Amygdala (tissue), 56 donors: ENCODE measurements at places on chromosomes 4 and X.

GRCh38 chr4:111011458-111011857, 388.6 kb upstream of the PITX2 start:
- DNase-seq, result no peak

DNA sequence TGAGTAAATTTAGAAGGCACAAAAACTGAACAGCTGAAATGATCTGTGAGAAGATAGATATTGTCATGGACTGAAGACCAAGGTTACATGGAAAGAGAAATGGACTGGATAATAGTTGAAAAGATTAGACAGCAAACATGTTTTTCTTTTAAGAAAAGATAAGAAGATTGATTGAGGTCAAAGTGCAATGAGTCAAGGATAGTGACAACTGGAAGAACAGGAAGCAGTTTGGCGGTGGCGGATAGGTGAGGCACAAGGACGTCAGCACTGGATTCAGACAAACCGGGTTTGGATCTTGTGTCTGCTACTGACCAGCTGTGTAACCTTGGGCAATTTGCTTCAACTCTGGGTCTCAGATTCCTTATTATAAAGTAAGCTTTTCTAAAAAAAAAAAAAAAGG, 2.0 kb upstream of the HPGD start:
- no peak for DNase-seq

GRCh38 chr4:103673983-103674382, 45.8 kb downstream of the TACR3 start:
- no peak for DNase-seq

GRCh38 chrX:149631234-149632165, at the start of gene TMEM185A:
TMEM185A (minus strand) TSS chrX:149631792; CDS start chrX:149631580, 212 bp downstream.
- DNase-seq, result peak; percentile 30

DNA sequence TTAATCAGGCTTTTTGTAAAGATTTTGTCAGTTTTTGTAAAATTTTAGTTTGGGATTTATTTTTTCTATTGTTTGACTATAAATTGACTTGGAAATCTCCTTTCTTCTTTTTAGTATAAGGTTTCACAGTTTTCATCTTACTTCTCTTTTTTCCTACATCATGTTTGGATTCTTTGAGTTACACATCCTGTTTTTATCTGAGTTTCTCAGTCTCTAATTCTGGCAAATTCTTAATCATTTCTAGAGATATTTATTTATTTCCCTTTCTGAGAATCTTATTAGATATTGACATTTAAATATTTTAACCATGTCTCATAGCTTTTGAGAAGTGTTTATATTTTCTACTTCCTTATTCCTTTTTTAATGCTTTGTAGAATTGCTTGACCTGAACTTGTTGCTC, 20.7 kb downstream of the USP53 start:
- no peak for DNase-seq

- no peak for DNase-seq
Observed at GRCh38 chrX:19849464-19850080, 37.8 kb downstream of the SH3KBP1 start.

DNA sequence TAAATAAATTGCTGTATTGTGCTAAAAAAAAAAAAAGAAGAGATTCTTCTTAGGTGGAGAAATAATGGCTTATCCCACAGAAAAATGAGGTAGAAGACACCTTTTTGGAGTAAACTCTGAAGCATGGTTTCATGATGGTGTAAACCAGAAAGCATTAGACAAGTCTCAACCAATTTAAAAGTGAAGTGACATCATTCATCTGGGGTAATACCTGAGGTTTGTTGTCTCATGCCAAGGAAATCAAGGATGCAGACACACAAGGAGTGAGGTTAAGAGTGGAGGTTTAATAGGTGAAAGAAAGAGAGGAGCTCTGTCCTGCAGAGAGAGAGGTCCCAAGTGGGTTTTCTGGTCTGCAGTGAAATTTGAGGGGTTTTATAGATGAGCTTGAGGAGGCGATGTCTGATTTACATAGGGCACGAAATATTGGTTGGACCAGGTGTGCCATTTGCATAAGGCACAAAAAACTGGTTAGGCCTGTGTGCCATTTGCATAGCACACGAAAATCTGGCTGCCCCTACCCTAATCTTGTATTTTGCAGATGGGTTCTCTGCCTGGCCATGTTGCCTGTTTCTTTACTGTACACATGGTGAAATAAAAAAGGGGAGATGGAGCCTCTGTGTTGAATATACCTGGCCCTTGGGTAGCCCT, 25.0 kb upstream of the CWH43 start:
- DNase-seq, result no peak

DNA sequence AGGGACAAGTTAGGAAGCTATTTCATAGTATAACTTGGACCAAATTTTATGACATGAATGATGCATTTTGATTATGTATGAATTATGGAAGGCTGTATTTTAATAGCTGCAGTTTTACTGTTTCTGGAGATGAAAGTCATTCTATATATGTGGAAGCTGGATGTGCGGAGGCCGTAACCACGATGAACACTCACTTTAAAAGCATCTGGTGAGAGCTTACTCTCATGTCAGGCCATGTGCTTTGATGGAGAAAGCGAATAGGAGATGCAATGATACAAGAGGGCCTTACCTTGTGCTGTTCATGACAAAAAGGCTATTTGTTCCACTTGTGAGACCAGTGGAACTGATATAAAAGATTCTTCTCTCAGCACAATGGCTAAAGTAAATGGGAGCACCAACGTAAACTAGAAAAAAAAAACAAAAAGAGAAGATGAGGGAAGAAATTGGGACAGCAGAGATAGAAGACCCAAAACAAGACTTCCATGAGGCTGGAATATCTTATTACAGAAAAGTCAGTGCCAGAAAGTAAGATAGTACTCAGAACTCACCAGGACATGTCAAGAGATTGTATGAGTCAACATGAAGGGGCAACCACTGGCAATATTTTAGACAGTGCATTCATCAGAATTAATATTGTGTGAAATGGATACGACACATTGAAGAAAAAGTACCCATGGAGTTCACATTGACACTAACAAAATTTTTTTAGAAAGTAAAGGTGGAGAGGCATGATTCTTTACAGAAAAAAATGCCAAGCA, 63.3 kb upstream of the GAB1 start:
- no peak for DNase-seq

GRCh38 chr4:83334425-83335241, at the start of gene HPSE:
HPSE (minus strand) TSS chr4:83334848; CDS start chr4:83334782, 66 bp downstream.
- DNase-seq, result peak; percentile 1

DNA sequence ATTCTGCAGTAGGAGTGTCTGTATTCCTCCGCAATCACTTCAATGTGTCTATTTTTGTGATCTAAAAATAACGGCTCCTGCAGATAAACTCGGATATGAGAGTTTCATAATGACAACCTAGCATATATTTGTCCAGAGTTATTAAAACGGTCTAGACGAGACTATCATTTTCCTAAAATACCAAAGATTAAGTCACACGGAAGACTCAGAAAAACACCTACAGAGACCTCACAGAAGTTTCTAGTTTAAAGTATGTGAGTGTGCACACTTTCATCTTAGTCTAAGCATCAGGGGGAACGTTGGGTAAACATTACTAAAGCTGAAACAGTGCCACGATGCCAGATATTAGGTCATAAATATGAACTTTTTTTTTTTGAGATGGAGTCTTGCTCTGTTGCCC, 156.9 kb downstream of the AFAP1 start:
- no peak for DNase-seq

GRCh38 chrX:24590111-24590510, 57.0 kb downstream of the PCYT1B start:
- DNase-seq, result no peak

DNA sequence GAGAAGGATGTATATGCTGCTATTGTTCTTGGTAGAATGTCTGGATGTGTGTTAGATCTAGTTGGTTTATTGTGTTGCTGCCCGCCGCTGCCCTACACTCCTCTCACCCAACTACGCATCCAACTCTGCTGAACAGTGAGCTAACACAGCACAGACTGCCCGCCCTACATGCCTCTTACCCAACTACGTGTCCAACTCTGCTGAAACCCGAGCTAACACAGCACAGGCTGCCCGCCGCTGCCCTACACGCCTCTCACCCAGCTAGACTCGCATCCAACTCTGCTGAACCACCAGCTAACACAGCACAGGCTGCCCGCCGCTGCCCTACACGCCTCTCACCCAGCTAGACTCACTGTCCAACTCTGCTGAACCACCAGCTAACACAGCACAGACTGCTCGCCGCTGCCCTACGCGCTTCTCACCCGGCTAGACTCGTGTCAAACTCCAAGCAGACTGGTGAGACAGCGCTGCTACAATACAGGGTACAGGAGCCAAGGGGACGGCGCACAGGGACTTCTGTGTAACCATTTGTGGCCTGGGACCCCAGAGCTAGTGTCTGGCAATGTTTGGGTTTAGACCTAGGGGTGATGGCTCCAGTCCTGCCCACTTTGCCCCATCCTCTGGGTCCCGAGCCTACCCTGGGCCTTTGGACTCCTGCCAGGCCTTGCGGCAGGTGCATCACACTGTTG, 11.6 kb upstream of the CTBP1 start:
- DNase-seq, result no peak

GRCh38 chr4:7463566-7464258, 29.0 kb upstream of the PSAPL1 start:
- DNase-seq, result no peak

DNA sequence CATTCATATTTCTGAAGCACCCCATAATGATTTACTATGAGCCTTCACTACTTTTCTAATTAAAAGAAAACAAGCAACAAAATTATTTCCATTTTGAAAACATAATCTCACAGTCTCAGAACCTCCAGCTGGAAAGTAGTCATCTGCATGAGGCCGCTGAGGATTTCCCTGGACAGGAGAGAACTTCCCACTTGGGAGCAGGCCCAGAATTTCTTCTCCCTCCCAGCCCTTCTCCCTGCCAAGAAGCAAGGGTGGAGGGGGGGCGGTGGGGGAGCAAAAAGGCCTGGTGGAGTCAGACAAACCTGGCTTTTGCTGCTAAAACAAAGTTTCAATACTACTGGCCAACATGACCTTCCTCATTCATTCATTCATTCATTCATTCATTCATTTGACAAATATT, 167.3 kb downstream of the PJA1 start:
- no peak for DNase-seq

DNA sequence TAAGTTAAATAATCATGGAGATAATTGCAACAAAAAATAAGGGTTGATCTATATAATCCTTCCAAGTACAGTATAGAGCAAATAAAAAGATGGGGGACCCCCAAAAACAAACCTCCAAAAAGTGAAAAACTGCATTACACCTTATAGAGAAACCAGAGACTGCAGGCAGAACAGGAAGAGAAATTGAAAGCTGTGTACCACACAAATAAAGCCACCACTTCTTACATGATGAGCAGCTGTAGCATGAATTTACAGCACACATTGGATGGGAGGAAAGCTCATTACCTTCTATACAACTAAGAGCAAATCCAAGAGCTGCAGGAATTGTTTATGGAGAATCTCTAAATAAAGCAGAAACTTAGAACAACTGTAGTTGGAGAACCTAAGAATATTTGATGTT, 152.4 kb upstream of the PDE5A start:
- no peak for DNase-seq

- DNase-seq, result no peak
Observed at GRCh38 chrX:10749113-10749512, 128.7 kb upstream of the MID1 start.

GRCh38 chr4:126582737-126583136, 1050.0 kb upstream of the INTU start:
- DNase-seq, result no peak

DNA sequence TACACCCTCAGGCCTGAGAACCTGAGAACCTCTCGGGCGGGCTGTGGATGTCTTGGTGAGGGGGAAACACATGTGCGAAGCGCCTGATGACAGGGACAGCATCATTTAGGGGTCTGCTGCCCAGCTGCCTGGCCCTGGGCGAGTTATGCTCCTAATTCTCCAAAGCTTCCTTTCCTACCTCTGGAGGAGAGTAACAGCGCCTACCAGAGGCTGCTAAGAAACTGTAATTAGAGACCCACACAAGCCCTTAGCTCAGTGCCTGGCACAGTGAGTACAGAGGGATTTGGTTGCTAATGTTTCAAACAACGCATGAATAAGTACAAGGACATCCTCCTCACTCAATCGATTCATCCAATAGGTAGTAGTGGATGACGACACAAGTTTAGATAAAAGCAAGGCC, 40.4 kb downstream of the BCOR start:
- DNase-seq, result no peak

DNA sequence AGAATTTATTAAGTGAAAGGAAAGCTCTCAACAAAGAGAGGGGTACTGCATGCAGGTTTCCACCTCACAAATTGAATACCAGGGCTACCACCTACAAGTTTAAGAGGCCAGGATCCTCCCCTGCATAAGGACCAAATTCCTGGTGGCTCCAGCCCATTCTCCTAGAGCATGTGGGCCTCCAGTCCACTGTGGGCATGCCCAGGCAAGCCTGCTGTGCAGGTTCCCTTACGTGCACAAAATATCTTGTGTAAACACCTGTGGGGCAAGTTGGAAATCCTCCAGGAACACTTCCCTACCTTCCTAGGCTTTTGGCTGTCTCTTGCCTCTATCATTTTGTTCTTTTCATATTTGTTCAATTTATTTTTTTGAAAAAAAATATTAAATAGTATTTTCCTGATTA, 724.3 kb downstream of the ARAP2 start:
- DNase-seq, result no peak

DNA sequence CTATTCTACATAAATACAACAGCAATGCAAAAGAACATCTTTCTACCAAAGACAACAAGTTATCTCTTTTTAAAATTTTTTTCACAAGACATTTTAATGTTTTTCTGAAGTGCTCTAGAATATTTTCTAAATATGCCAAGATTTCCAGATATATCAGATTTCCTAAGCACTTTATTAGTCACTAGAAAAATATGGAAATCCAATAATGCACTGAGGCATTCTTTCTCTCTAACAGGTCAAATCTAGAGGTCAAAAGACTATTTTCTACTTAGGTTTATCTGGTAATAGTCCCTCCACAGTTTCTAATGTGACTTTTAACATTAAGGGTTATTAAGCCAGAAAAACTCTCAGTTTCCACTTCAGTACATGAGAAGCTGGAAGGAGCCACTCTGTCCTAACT, 1041.2 kb upstream of the INTU start:
- no peak for DNase-seq

- no peak for DNase-seq
Observed at GRCh38 chr4:151727365-151727764, 33.4 kb downstream of the GATB start.

DNA sequence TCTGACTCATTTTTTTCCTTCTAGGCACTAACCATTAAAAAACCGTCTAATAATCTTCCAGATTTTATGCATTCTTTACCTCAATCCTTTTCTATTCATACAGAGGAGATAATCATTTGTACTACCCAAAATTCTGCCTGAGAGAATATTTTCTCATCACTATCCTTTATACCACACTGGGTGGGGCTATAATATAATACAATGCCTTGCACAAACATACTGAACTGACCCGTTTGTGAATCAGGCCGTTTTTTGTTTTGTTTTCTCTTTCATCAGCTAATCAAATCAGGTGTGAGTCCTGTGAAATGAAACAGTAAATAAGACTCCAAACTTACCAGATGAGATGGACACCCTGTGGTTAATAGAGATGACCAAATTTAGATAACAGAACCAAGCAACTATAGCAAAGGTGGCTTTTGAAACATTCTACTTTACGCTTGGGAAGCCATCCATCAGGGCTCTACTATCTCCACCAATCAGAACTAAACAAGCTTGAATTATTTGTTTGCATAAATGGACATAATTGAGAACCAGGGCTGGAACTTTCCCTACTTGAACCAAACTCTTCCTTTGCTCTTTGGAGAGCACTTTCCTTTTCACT, 573.0 kb downstream of the GABRG1 start:
- no peak for DNase-seq

- no peak for DNase-seq
Observed at GRCh38 chr4:184782731-184783373, 42.9 kb downstream of the ACSL1 start.

GRCh38 chr4:183610613-183611012, 48.4 kb downstream of the RWDD4 start:
- DNase-seq, result no peak
